ENCODE measurements at places on chromosomes 12 and 14. TPM values are rescaled to one million over a fixed set of nuclear protein-coding genes. Genes with fewer than 3 reads are reported as not detected.

Gene TAS2R7
- not detected for total RNA-seq

Gene CHGA
- 1.4 TPM for total RNA-seq

Gene CACNA2D4
- not detected for total RNA-seq

Gene DLK1
- total RNA-seq = 0.38 TPM

Gene E2F7
- 7.0 TPM for total RNA-seq

Gene C12orf56
- total RNA-seq = 0.03 TPM

Gene NOVA1
- total RNA-seq = 4.6 TPM

Gene PLEKHG3
- total RNA-seq = 50.8 TPM

Data from A549 treated with CORT108297 at 1 μM for 4 hours (cell line).